Ureter (tissue), 1 donor: ENCODE measurements at places on chromosomes 11 and 22.

- no peak for DNase-seq
These were observed 144.7 kb downstream of the TENM4 start for GRCh38 chr11:79296141-79296540.

DNA sequence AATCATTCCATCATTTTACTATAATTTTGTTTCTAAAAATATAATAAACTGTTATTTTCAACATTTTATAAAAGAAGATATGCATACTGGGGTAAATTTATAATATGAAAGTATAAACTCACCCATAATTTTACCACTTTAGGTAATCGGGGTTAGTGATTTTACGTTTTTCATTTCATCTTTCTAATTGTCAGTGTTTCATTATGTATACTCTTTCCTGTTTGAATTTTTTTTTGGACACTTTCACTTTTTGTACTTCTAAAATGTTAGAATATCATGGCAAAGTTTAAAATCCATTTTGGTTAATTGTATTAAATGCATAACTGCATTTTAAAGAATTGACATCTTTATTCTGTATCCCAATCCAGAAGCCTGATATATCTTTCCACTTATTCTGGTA lies 115.8 kb downstream of the METTL15 start:
- no peak for DNase-seq

GRCh38 chr11:110447897-110448745 lies 18.4 kb downstream of the FDX1 start:
- DNase-seq = no peak

GRCh38 chr11:72686639-72687220 lies 12.5 kb upstream of the PDE2A start:
- DNase-seq = no peak

DNA sequence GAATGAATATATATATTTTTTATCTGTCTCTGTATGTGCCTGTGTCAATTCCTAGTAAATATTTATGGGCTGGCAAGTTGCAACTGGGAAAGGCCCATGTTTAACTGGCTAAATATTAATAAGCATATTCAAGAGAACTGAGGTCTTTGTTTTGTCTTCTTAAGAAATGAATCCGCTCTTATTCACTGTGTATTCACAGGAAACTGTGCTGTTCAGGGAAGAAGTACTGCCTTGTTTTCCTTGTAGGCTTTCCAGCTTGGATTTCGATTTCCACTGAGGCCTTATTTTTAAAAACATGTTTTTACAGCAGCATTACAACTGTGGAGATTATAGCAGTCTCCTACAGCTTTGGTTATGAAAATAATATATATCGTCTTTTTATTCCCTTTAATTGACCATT lies 64.7 kb downstream of the LDLRAD3 start:
- DNase-seq = no peak
